LoVo (cell line): ENCODE measurements at places on chromosomes 6 and 20.
A peak's percentile ranks its signal among the peaks of the same experiment; 100 is the strongest.

GRCh38 chr6:158040051-158040803, 58.6 kb downstream of the SYNJ2 start:
- DNase-seq: peak; percentile 85

GRCh38 chr20:49482621-49483017, at the start of gene KCNB1:
Gene KCNB1, minus strand, starts transcription at chr20:49482668. Its CDS starts 188 bp downstream, at chr20:49482480.
- DNase-seq: peak; percentile 2

- no peak for DNase-seq
These were observed 5.1 kb upstream of the EPHA7 start for GRCh38 chr6:93424303-93425064.

DNA sequence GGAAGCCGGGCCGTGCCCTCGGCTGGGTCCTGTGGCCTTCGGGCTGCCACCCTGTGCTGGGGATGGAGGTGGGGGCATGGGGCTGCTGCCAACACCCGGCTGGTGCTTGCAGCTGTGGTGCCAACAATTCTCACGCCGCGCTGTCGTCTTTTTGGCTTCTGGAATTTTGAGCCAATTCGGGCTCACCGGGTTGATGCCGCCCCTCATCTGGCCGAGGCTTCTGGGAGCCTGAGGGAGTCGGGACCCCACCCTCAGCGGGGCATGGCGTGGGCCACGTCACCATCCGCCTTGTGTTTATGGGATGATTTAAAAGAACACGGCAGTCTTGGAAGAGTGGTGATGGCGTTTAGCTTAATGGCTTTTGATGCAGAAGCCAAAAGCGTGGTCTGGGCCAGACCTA, 8.7 kb upstream of the NPBWR2 start:
- no peak for DNase-seq

GRCh38 chr6:79001415-79001814, 76.6 kb downstream of the PHIP start:
- DNase-seq: no peak

DNA sequence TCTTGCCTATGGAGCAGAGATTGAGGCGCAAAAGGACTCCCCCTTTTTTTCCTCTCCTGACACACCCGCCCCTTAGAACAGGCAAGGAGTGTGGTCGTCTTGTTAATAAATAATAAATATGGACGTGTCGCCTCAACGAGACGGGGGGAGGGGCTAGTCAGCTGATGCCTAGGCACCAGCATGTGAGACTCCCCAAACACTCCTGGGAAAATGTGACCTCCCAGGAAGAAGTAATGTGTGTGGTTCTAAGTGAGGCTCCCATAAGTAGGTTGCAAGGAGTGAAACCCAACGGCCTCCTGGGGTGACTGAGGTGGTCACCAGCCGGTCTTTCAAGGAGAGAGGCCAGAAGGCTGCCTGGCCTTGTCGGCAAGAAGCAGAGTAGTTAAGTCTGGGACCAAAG, 1.1 kb upstream of the FAXC start:
- no peak for DNase-seq

DNA sequence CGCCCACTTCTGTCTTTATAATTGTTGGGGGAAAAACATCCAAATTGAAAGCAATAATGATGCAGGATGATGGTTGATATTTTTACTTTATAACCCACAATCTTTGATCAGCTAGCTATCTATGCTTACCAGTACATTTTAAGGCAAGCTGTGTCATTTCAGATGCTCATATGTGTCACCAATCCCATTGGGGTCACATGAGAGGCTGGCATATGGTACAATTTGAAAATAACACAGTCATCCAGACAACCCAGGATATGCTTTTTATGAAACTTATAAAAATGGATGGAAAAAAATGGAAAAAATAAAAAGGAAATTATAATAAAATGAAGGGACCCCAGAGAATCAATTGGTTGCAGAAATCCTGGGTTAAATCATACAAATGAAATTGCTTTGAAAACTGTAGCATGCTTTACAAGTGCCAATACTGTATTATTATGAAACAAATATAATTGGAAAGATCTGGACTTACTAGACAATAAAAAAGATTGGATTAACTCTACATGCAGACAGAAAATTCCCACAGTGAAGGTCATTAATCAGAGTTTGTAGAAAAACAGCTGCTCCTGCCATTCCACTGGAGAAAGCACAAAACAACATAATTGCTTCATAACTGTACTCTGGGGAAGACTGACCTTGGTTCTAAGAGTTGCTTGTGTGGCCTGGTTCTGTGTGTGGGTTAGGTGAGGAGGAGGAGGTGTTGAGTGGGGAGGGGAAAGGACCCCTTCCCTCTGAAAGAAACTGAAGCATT, 13.3 kb upstream of the PRIM2 start:
- DNase-seq: no peak

DNA sequence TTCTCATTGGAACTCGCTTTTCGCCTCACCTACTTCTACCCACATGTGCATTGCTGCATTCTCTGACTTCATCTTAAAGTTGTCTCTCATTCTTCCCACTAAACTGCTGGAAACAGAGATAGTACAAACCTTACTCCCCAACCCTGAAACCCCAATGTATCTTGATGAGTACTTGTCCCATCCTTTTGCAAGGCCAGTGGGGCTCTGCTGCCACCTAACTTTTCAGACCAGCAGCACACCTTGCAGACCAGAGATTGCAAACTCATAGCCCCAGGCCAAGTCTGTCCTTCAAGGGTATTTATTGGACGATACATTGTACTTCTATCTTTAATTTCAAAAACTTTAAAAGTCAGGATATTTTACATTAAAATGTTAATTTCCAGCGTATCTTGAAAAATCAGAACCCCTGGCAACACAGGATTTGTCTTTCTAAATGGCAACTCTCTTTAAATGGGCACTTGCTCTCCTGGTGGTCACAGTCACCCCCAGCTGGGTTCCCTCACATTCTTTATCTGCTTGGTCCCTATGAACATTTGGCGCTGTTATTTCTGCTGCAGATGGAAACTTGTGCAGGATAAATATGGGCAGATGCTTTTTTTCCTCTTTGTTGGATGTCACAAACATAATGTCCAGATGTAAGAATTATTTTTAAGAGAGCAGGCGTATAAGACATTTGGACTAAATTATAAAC, 83.9 kb downstream of the SOD2 start:
- peak; percentile 42 for DNase-seq

- no peak for DNase-seq
These were observed 10.2 kb downstream of the DYNLRB1 start for GRCh38 chr20:34526466-34526865.

DNA sequence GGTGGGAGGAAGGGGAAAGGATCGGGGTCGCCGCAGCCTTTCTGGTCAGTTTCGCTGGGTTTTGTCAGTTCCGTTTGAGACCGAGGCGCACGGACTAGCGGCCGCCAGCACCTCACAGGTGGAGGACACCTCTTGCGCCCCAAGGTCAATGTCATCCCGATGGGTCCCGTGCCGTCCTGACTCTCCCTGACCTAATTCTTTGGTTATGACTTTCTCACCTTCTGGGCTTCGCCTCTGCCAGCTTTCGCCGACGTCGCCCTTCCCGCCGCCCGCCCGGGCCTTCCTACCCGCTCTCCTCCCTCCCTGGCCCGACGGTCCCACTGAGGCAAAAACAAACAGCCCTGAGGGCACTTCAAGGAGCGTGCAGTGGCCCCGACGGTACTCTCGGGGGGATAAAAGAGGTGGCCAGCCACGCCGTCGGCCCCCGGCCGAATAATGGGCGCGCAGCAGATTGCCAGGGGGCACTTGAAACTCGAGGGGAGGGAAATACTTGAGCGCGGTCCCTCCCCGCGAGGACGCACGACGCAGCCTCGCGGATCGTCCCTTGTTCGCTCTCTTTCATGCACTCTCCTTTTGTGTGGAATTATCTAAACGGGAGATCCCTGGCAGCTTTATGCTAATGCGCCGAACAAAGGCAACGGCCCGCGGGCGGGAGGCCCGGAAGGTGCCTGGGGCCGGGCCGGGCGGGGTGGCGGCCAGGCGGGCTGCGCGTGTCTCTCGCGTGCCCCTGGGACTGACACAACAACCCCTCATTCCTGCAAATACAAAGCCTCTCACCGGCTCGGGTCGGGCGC, 3.9 kb upstream of the INSM1 start:
- no peak for DNase-seq

DNA sequence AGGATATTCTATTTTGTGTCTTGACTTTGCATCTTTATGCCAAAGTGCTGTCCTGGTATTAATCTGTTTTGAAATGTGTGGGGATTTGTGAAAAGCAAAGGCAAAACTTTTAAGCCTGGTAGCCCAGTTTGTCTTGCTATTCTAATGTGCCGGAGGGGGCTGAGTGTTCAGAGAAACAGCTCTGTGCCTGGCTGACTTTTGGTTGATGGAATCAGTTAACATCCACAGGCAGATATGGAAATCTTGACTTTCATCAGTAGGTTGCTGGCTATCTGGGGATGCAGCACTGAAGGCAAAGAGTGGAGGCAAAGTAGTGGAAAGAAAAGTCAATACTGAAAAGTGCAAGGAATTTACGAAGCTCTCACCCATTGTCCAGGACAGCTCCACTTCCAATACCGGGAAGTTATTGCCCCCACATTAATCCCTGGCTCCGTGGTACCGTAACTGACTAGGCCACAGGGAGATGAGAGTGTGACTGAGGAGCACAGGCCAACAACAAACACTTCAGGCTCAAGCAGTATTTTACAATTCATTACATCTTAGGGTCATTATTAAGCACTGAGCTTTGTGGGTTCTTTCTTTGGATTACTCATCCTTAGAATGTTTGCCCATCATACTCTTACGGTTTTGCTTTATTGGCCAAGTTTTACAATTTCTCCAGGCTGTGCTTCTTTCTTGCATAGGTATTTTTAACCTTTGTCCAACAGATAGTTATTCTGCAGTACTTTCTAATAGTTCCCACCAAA, 164.6 kb downstream of the MTFR2 start:
- no peak for DNase-seq

DNA sequence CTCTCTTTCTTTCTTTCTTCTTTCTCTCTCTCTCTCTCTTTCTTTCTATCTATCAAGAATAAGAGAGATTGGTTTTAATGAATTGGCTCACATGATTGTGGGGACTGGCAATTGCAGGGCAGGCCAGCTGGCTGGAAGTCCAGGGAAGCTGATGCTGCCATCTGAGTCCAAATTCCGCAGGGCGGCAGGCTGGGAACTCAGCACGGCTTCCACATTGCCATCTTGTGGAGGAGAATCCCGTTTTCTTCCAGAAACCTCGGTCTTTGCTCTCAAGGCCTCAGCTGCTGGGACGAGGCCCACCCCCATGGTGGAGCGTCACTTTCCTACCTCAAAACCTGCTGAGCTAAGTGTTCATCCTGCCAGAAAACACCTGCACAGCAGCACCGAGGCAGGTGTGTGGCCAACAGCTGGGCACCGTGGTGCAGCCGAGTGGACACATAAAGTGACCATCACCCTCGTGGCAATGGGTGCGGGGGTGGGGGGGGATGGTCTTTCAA, 58.8 kb upstream of the SLCO4A1 start:
- no peak for DNase-seq

DNA sequence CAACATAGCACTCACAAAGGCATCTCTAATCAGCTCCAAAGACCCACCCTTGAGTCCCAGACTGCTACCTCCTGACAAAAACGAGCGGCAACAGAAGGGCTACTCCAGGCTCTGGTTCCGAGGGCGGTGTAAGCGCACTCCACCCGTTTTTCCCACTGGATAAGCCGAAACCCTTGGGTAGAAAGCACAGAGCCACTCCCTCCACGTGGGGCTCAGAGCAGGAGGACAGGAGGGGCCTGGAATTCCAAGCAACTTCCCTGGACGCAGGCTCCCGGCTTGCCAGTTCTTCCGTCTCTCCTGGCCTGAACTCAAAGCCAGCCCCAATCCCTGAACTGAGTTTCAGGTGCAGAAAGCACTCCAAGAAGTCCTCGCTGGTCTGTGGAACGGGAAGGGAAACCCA, 7.4 kb downstream of the GMEB2 start:
- no peak for DNase-seq

GRCh38 chr6:20497216-20498040, 36.8 kb upstream of the CDKAL1 start:
- no peak for DNase-seq

- no peak for DNase-seq
These were observed 99.0 kb downstream of the CAP2 start for GRCh38 chr6:17492350-17492749.

- DNase-seq: no peak
These were observed 365.6 kb downstream of the FARS2 start for GRCh38 chr6:5626727-5627426.

GRCh38 chr6:170066679-170067078, 224.2 kb downstream of the DLL1 start:
- DNase-seq: no peak

DNA sequence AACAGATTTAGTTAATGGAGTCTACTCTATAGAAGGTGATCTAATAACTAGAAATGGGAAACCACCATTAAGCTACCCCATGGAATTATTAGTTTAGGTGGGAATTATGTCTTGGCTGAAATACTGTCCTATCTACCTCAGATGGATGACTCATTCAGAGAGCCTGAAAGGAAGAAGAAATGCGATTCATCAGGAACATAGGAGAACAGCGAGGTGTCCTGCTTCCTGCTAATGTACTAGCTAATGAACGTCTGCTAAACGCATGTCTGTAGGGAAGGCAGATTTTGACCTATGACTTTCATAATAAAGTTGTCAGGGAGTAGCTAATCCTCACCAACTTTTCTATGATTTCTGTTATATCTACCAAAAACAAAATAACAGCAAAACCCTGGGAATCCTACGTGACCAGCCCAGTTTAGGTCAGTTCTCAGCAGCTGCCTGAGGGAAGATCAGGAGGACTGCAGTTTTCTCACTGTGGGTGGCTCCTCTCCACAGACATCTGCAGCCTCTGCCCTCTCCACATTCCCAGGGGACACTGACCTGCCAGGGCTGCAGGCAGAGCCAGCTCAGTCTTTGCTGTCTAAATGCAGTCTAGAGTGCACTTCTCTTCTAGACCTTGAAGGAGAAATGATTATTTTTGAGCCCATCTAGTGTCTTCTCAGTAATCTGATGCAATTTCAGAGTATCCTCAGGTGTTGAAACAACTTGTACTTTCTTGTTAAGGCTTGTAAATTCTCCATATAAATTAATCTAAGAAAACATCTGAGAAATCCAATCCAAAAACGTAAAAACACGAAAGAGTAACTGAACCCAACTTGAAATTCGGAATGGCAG, 18.1 kb upstream of the SFT2D1 start:
- no peak for DNase-seq

DNA sequence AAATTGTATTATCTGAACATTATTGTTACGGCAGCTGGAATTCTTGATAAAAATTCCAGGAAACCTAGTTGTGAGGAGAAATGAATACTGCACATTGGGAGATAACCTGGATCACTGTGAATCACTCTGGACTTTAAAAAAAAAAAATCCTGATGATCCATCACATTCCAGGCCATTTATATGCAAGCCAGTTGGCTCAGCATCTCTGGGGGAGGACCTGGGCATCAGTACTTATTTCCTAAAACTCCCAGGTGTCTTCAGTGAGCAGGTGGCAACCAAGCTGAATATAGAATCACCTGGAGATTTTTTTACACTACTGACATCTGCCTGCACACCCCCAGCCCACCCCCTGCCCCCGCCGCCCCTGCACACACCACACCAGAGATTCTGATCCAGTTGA, 39.1 kb upstream of the SIRT5 start:
- no peak for DNase-seq

- no peak for DNase-seq
These were observed 3.0 kb downstream of the IPCEF1 start for GRCh38 chr6:154353626-154354025.

GRCh38 chr6:140897349-140897748, 1235.4 kb upstream of the GJE1 start:
- no peak for DNase-seq
